ENCODE measurements at places on chromosomes 6 and 20. TPM values are rescaled to one million over a fixed set of nuclear protein-coding genes. Genes with fewer than 3 reads are reported as not detected.

MOXD1 gene
- total RNA-seq: 5.5 TPM

TRAPPC3L gene
- not detected for total RNA-seq

TTI1 gene
- 14.8 TPM for total RNA-seq

NXT1 gene
- 39.2 TPM for total RNA-seq

SNHG17 gene
- 28.2 TPM for total RNA-seq

HLA-DPB1 gene
- 51.6 TPM for total RNA-seq

GRCh38 chr6:112634376-112634775 lies 287.2 kb downstream of the RFPL4B start:
- no peak for DNase-seq

DNA sequence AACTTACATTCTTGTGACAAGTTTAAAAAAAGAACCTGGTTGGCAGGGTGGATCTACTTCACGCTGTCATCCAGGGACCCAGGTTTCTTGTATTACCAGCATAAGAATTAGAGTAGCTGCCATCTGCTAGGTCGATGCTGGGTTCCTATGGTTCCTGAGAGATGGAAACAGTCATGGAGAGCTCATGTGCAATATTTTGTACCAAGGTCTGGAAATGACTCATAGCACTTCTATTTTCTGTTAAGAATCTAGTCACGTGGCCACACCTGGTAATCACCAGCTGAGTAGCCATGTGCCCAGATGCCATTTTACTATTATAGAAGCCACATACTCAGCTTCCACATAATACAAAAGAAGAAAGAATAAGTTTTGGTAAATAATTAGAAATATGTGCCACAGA lies 171.3 kb downstream of the CD83 start:
- no peak for DNase-seq

GRCh38 chr6:56693246-56693607 lies 50.5 kb upstream of the DST start:
- peak; percentile 63 for DNase-seq

DNA sequence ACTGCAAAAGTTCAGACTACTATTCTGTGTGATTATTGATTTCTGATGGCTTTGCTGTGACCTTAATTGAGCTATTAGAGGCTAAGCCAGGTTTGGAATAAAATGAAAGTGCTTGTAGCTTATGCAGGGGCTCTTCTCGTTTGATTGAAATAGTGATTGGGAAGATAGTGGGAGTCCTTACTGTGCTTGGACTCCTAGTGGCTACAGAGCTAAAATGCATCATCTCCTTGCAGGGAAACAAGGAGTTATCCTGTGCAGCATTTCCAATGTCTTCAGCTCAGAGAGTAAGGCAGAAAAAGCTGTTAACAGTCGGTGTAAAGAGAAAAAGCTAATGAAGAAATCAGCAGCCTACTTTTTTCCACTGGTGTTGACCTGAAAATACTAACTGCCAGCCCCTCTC lies 173.5 kb downstream of the SLC35F1 start:
- DNase-seq: no peak

GRCh38 chr6:142947714-142948480 lies 2.9 kb upstream of the HIVEP2 start:
- no peak for DNase-seq

GRCh38 chr20:37745553-37745952 lies 51.7 kb downstream of the CTNNBL1 start:
- no peak for DNase-seq

DNA sequence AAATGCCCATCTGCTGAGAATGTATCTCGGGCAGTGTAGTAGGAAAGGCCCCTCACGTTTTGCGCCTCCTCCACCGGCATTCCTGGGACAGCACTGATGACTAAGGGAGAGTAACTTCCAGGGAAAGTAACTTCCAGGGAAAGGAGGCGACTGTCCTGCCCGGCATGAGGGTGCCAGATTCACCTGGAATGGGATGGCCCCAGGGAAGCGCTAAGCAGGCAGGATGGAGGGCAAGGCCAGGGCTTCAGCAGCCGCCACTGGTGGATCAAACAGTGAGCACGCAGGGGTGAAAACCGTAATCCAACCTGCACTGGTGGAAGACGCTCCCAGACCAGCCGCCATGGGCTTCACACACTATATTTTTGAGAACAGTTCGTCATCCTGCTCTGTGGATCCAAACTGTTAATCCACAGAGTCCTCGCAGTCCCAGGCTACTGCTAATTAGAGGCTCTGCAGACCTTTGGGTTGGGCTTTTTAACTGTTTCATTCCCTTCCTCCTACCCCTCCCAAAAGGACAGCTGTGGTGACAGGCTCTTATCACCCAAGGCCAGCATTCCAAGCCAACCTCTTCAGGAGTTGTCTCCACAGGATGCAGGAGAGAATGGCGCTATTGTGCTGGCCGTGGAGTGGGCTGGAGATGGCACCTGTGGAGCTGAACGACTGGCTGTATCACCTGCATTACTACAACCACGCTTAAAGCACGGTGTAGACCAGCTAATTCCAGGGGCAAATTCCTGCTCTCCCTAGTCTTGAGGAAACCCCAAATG lies 178.9 kb downstream of the DLL1 start:
- no peak for DNase-seq

DNA sequence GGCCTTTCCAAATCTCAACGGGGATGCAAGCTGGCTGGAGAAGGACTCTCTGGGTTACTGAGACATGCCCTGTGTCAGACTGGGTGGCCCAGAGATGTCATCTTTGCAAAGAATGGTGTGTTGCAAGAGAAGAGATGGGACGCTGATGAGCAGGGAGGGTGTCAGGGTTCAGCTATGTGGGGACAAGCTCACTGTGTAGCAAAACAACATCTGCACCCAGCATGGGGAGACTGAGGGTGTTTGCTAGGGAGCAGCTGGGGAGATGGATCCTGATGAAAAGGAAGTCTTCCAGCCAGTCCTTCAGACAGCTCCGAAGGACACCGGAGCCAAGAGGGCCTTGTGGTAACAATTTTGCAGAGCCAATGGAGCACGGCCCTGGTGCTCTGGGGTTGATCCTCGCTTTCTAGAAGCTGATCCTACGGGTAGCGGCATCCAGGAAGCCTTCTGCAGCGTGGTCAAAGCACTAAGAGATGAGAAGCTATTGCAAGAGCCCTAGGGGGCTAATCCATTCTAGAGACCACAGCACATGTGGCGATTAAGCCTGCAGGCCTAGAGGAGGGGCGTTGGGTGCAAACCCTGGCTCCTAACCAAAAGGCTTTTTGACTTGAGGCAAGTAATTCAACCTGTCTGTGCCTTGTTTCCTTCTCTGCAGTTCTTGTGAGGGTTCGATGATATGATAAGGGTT lies 39.9 kb downstream of the EDN3 start:
- no peak for DNase-seq

- no peak for DNase-seq
Measured at GRCh38 chr6:81614292-81614691, 138.2 kb downstream of the TENT5A start.

DNA sequence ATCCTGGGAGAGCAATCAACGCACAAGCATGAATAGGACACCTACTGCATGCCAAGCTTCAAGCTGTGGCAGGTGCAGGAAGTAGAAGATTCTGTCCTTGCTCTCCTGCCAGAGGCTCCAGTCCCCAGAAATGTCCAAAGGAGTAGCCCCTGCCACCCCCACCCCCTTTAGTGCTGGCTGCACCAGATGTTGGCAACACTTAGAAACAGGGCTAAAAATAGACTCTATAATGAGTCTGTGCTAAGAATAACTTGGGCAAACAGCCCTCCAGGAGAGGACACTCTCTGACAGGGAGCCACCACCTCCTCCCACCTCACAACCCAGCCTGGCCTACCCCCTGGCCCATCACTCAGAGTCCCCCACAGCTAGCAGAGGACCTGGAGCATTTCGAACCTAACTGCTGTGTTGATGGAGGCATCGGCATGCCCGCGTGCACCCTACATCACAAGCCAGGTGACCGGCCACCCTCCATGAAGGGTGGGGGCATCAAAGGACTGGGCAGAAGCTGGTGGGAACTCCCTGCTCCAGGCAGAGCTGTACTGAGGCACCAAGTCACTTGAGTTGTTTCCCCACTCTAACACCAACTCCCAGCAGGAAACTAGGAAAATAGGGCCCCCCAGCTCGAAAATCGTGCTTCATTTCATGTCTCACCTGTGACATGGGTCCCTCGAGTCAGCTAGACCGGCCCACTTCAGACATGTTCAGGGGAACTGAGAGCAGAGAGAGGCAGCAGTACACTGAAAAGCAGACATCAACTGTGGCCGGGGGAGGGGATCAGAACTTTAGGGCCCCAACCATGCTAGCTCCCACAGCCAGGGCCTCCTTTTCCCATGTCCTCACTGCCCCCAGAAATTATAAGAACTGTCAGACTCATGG lies 18.7 kb downstream of the TFEB start:
- no peak for DNase-seq

DNA sequence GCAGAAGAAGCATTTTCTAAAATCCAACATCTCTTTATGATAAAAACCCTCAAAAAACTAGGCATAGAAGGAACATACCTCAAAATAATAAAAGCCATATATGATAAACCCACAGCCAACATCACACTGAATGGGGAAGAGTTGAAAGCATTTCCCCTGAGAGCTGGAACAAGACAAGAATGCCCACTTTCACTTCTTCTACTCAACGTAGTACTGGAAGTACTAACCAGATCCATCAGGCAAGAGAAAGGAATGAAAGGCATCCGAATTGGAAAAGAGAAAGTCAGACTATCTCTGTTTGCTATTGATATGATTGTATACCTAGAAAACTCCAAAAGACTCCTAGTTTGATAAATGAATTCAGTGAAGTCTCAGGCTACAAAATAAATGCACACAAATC lies 7.9 kb upstream of the CDK19 start:
- no peak for DNase-seq

GRCh38 chr6:166600931-166601330 lies 14.5 kb upstream of the RAMACL start:
- DNase-seq: no peak

- no peak for DNase-seq
Measured at GRCh38 chr6:73679009-73679408, 17.0 kb upstream of the CD109 start.

GRCh38 chr6:131819572-131820124 lies 11.8 kb downstream of the ENPP1 start:
- DNase-seq: no peak

- DNase-seq: no peak
Measured at GRCh38 chr6:28274888-28275287, 6.5 kb upstream of the PGBD1 start.

DNA sequence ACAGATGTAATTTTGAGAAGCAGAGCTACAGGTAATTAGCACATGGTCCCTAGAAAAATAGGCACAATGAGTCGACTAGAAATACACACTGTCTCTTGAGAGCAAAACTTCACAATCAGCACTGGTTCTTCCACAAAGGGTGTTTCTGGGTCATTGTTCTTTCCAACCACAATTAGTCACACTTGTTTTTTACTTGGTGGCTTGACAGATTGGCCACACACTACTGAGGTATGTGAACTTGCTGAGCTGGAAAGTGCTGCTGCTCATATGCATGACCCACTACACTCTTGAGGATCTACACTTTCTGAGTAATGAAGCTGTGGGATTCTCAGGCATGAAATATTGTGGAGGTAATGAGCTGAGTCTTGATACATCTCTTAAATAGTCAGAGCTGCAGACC lies 347.7 kb downstream of the BCKDHB start:
- no peak for DNase-seq

DNA sequence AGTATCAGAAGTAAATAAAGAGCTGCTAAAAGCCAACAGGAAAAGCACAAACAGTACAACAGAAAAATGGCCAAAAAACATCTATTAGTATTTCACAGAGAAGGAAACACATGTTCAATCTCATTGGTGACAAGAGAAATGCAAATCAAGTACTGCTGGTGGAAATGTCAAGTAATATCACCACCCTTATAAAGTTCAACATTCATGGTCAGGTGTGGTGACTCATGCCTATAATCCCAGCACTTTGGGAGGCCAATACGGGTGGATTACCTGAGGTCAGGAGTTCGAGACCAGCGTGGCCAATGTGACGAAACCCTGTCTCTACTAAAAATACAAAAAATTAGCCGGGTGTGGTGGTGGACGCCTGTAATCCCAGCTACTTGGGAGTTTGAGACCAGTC lies 42.8 kb downstream of the ESF1 start:
- DNase-seq: no peak

Data from prostate gland (tissue), 2 donors.